ENCODE measurements at places on chromosomes 3 and 15.
A peak's percentile ranks its signal among the peaks of the same experiment; 100 is the strongest.

GRCh38 chr15:47846128-47846868 is 129.0 kb downstream of the SEMA6D start:
- no peak for DNase-seq

DNA sequence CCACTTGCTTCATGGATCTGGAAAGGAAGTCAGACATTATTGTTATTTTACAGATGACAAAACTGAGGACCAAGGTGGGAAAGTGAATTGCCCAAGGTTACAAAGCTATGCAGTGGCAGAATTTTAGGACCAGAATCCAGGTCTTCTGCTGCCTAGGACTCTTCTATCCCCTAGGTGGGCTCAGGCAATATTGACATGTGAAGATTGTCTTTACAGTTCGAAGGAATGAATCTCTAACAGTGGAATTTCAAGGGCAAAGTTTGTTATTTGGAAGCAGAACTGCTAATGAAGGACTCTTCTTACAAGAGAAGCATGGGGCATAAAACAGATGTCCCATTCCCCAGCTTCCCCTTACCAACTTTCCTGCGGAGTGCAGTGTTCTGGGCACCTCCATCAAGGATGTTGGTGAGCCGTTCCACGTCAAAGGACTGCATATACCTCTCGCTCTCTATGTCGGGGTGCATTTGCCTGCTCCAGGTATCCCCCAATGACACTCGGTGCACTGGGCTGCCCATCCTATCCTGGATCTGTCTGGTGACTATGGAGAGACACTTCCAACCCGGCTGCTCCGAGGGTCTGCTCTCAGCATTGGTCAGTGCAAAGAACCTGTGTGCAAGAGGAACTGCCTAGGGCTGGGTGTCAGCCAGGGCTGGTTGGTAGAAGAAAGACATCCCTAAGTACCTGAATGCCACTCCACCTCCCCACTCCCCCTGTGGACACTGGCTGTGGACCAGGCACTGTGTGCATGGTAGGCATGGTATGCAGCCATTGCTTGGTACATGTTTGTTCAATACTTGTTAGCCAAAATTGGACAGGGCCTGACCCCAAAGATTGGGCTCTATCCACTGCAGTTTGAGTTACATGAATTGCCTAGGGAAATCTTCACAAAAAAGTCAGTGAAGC is 2.1 kb downstream of the ACOX2 start:
- no peak for DNase-seq

DNA sequence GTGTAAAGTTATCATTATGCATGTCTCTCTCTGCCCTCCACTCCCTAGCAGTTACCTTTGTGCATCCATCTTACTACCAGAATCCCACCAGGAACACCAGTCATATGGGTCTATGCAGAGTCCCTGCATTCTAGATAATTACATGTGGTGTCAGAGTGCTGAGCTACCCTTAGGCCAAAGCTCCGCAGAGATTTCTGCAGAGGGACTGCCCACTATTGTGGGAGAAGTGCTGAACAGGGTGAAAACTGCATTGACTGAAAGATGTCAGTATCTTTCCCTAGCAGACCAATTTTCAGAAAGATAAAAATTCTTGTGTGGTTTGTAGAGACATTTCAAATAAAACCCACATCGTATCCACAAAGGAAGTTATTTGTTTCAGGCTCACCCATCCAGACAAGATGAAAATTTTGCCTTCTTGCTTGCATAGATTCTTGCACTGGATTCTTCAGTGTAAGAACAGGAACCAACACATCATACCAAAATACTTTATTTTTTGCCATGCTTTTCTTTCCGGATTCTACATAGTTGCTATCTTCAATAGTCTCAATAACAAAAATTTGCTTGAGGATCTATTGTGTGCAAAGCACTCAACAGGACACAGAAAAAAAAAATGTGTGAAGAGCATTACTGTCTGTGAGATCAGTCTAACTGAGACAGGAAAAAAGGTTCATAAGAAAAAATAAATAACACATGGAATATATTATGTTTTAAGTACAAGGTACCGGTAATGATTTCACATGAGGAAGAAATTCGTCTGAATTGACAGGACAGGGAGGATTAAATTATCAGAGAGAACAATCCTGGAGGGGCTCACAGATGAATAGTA is 32.0 kb upstream of the CCDC80 start:
- DNase-seq: no peak

DNA sequence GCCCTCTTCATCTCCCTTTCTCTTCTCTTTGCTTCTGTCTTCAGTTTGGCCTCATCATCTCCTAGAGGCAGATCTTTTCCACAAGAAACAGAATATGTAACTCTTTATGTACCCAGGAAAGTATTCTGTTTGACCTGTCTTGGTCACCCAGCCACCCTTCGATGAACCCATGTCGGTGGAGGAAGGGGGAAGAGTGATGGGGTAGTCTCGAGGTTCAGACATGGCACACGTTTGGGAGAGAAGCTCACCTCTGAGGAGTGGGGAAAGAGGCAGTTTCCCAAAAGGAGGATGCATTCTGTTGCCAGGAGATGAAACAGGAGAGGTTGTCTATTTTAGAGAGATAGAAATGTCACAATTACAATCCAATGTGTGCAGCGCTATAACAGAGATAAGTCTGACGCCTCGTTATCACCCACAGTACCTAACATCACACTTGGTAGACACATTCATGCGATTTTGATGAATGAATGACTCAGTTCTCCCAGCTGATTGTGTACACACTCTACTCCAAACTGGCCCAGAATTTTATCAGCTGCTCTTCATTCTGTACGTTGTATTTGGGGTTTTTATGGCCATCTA is 722 bp upstream of the CCDC50 start:
- no peak for DNase-seq

- DNase-seq: peak; percentile 54
Measured at GRCh38 chr3:73502609-73503583, 121.8 kb downstream of the PDZRN3 start.

DNA sequence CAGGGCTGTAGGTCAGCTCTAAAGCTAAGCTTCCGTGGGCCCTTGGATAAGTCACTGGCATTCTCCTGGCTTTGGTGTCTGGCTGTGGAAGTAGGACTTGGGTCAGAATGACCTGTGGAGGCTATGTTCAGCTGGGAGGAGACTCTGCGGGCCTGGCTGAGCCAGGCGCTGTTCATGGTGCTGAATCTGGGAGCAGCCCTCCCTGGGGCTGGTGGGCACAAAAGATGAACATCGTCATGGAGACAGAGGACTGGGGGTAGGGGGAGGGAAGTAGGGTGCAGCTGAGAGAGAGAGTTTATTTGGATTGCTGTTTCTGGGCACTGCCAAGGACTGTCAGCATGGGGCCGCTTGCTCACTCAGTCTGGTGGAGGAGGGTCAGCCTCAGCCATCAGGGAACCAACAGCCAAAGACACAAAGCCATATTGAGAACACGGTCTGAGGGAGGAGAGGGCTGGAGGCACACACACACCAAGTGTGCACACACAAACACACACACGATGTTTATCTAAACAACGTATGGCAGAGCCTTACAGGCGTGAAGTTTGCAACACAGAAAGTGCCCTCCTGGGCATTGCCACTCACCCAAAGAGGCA is 120.7 kb upstream of the LINGO1 start:
- peak; percentile 15 for DNase-seq

- DNase-seq: no peak
Measured at GRCh38 chr3:30607032-30607833, 832 bp downstream of the TGFBR2 start.

DNA sequence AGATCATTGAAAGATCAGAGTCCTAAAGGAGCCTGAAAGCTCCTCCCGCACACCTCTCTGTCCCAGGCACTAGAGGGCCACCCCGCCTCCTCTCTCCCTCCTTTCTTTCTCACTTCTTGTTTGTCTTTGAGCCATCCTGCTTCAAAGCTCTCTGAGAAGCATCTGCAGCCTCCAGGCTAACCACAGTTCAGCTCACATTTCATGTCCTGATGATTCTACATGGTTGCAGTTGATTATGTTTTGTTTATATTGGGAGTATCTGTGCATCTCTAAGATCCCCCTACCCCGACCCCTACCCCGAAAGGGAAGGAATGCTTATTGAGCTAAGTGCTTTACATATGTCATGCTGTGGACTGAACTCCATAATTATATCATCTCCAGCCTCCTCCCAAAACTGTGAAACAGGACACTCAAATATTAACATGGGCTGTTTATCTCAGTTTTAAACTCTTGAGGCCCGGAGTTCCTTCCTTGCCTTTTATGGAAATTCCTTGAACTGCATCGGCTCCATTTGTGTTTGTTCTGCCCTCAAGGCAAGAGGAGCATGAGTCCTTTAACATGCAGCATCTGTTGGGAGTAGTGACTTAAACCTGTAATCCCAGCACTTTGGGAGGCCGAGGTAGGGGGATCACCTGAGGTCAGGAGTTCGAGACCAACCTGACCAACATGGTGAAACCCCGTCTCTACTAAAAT is 30.9 kb downstream of the MGLL start:
- no peak for DNase-seq

DNA sequence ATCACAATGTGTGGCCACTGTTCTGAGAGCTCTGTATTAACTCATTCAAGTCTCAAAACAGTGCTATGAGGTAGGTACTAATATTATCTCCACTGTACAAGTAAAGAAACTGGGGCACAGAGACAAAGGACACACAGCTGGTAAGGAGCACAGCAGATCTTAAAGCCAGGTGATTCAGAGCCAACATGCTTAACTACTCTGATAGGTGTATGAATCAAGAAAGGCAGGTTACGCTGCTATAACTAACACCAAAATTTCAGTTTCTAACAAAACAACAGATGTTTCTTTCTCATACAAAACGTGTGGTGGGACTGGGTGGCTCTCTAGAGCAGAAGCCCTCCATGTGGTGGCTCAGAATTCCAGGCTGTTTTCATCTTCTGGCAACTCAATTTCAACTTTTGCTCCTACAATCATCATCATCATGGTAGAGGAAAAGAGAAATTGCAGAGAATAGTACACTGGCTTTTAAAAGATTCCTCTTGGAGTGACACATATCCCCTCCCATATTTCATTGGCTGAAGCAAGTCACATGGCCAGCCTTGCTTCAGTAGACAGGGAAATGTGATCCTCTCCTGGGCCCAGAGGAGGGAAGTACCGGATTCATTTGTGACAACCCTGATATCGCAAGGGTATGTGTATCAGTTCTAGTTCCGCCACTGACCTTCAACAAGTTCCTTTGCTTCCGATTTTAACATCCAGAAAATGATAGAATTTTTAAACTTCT is 126.2 kb upstream of the PTX3 start:
- no peak for DNase-seq

DNA sequence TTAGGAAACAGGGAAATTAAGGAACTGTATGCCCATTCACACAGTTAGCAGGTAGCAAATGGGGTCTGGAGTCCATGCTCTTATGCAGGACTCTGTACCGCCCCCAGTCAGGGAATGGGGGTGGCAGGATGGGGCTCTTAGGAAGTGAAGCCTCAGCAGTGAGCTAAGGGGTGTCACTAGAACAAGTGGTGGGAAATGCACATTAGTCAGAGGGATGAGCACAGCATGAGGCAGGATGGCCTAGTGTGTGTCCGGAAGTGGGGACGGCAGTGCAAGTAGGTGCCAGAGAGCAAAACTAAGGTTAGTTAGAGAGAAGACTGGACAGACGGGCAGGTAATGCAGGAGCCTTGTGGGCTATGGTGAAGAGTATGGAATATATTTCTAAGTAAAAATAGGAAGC is 60.7 kb downstream of the ST3GAL6 start:
- DNase-seq: no peak

- no peak for DNase-seq
Measured at GRCh38 chr3:131038326-131038725, 11.6 kb downstream of the NEK11 start.

GRCh38 chr15:51737522-51738305 is at the start of gene LYSMD2:
LYSMD2 (minus strand) TSS chr15:51737655; CDS start chr15:51737622, 33 bp downstream.
- DNase-seq: peak; percentile 78

DNA sequence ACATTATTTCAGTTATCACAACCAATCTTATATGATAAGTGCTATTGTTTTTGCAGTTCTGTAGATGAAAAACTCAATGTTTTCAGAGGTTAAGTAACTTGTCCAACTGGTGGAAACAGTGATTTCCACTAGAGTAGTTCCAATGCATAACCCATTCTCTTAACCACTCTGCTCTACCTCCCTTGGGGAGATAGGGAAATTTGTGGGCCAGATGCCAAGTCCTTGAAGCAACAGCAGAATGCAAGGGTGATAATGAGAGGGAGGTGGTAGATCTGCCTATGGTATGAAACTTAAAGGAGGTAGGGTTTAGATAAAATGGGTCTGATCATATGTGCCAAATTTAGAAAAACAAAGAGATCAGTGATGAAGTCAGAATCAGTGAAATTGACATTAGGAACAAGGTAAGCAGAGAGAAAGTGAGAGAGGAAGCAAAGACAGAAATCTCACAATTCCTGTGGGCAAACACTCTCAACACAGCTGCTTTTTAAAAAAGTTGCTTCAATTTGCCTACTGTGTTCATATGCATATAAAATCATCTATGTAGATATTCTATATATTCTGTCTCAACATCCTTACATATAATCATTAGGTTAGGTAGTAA is 50.5 kb upstream of the UBP1 start:
- DNase-seq: no peak

GRCh38 chr3:41518626-41519025 is 319.3 kb downstream of the CTNNB1 start:
- no peak for DNase-seq

DNA sequence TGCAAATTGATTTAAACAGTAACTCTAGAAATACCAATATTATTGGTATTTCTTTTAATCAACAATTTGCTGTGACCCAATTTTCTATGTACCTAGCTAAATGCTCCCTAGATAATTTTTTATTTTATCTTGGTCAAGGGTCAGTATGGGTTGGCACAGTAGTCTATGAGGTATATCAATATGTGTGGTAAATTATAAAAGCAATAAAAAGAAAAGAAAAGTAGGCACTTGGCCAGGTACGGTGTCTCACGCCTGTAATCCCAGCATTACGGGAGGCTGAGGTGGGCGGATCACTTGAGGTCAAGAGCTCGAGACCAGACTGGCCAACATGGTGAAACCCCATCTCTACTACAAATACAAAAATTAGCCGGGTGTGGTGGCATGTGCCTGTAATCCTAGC is 34.0 kb upstream of the STIMATE start:
- no peak for DNase-seq

- DNase-seq: no peak
Measured at GRCh38 chr15:90609242-90610180, 79.8 kb downstream of the CRTC3 start.
